ENCODE measurements at places on chromosomes 12 and 14.

DNA sequence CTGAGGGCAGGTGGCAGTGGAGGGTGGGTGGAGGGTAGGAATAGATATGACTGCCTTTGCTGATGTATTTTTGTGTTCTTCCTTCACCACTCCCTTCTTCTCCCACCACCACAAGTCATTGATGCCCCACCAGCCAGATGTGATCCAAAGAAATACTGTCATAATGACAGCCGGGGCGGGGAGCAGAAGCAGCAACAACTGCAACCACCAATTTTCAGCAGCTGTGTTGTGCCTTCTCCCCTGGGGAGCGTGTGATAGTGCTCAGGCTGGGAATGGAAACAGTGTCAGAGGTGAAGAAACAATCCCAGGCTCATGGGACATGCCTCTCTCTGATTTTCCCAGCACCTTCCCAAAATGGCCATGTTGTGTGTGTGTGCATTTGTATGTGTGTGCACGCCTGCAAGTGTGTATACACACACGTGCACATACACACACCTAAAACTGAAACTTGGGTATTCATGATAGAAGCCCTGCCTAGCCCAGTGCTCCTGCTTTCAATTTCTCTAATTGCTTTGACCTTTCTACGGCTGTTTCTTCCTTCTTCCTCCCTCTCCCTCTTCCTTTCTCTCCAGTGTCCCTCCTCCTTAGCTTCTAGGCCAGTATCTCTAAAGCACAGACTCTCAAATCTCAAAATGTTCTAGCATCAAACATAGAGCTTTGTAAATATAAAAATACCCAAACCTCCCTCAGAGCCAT, 299.2 kb upstream of the FKBP4 start:
- DNase-seq, result no peak

- no peak for DNase-seq
Observed at GRCh38 chr12:106096376-106096775, 42.4 kb downstream of the NUAK1 start.

GRCh38 chr12:3453990-3454680, 36.9 kb upstream of the PRMT8 start:
- DNase-seq, result no peak

DNA sequence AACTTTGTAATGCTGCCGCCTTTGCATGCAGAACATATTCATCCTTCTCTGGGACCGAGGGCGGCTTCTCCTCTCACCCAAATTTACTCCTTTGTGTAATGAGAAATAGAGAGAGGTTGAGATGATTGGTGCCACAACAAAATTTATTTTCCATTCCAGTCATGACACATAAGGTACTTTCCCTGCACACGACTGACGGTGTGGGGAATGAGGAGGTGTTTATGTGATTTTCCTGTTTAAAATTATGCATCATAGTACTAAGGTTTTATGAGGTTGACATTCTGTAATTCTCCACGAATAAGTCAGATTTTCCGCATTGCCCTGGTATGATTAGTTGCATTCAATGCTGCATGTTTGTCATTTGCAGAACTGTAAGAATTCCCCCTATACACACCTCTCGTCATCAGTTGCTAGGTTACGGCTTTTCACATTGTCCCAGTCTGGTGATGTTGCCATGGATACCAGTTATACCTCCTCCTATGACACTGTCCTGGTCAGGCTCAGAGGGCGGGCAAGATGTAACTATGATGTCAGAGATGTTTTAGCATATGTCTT, 23.1 kb downstream of the BICDL1 start:
- no peak for DNase-seq

GRCh38 chr14:82667006-82667405, 1133.4 kb upstream of the SEL1L start:
- DNase-seq, result no peak

DNA sequence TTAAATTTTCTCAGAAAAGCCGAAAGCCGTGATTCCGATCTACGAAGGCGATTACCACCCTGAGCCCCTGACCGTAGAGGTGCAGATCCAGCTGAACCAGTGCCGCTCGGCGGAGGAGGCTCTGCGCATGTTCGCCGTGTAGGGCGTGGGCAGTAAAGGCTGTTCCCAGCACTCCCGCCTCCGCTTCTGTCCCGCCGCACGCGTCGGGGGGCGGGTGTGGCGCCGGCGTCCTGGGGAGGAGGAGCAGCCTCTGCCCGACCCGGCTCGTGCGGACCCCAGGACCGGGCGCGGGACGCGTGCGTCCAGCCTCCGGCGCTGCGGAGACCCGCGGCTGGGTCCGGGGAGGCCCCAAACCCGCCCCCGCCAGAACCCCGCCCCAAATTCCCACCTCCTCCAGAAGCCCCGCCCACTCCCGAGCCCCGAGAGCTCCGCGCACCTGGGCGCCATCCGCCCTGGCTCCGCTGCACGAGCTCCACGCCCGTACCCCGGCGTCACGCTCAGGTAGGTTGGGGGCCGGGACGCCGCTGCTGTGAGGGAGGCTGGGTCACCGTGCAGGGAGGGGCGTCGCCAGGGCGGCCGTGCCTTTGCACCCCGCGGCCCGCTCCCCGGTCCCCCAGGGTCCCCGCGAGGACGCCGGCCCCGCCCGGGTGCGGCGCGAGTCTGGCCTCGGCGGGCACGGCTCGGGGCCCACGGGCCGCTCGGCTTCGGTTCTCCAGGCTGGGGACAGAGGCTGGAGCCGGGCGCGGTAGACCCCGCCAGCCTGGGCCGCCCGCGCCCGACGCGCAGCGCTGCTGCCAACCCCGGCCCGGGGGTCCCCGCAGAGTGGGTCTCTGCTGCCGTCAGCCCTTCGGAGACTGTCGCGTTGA, at the start of gene B3GNT4:
TSS of gene B3GNT4 (plus strand) at position 409 of the 866 bp plus-strand sequence. CDS start 910 bp downstream, outside the sequence.
- DNase-seq, result peak; percentile 79

DNA sequence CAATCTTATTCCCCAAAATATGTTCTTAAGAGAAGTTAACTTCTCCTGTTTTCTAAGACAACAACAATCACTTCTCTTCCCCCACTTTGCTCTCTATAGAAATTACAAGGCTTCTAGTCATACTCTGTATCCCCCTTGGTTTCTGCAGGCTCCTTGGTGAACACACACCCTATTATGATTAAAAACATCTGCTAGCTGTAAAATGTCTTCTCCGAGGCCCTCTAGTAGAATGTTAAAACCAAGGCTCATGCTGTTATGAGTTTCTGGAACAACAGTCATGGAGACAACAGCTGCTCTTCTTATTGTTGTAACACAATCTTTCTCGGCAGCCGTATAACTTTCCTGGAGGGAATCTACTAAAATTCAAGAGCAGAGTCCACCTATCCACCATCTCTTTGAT, 397.5 kb upstream of the CCDC196 start:
- no peak for DNase-seq

- DNase-seq, result no peak
Observed at GRCh38 chr14:104973135-104973384, 5.1 kb downstream of the AHNAK2 start.

GRCh38 chr14:89125216-89125615, 291.8 kb downstream of the FOXN3 start:
- DNase-seq, result no peak

- no peak for DNase-seq
Observed at GRCh38 chr14:105495101-105495989, 4.3 kb downstream of the TEDC1 start.

GRCh38 chr12:113198296-113198695, 12.8 kb downstream of the RITA1 start:
- no peak for DNase-seq

GRCh38 chr14:52824462-52824861, 33.1 kb upstream of the GNPNAT1 start:
- DNase-seq, result no peak

GRCh38 chr12:42326541-42327226, 717 bp downstream of the PPHLN1 start:
- DNase-seq, result peak; percentile 45

DNA sequence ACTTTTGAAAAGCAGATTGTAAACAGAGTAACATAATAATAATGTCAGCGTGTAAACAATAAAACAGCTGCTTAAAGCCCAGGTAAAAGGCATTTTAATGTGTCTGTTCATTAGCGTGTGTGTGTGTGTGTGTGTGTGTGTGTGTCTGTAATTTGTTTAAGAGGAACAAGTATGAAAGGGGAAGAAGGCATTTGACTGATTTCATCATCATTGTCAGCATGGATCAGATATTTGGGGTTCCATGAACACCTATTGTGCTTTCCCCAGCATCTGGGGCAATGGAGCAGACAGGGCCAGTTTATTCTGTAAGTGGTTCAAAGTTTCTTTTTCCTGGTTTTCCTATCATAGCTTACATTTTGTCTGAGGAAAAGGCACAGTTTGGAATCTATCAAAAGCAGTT, 28.9 kb downstream of the SLC25A21 start:
- DNase-seq, result no peak

DNA sequence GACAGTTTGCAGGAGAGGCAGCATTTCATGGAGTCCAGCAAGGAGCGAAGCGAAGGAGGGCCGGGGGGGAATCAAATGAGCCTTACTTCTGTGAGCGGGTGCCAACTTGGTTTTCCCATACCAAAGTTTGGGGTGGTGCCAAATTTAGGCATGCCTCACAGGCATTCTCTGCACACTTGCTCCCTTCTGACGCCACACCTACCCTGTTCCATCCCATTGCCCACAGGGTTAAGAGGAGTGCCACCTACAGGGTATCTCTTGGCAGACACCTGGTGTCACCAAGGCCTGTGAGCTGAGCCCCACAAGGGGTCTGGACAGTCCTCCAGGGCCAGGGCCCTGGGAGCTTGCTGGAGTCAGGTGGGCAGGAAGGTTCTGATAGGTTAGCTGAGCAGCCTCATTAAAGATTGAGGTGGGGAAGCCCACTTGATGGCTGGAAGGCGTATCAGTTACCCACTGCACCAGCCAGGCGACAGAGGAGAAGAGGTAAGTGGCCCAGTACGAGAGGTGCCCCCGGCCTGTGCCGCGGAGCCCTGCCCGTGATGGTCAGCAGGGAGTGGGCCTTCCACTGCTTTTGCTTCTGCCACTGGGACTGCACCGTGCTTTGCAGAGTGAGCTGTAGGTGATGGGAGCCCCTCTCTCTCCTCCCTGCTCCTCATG, 45.2 kb downstream of the DEGS2 start:
- no peak for DNase-seq

DNA sequence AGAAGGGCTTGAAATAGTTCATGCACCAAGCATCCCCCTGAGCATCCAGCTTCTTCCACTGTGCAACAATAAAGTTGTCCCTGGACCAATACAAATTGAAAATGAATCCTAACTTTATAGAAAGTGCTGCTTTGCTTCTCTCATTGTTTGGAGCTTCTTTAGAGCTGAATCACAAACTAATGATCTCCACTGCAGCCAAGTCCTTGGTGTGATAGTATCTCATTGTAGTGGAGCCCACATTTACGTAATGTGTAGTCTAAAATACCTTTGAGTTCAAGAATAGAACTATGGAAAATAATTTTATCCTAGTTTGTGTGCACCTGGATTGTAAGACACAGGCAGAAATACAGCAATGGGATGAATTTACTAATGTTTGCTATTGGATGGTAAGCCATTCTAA, 319.9 kb downstream of the EGLN3 start:
- DNase-seq, result no peak

DNA sequence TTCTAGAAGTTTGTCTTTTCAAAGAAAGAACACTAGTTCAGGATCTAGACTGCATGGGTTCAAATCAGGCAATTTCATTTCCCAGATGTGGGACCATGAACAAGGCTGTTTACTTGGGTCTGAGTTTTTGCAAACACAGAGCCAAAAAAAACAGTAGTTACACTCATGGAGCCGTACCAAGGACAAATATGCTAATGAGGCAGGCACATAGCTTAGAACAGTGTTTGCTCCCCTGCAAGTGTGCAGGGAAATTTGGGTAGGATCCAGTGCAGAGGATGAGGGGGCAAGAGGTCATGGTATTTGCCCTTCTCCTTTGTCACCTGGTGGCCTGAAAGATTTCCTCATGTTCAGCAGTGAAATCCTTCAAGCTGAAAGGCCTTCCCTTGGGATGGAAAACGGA, 860.4 kb downstream of the VRK1 start:
- DNase-seq, result no peak

DNA sequence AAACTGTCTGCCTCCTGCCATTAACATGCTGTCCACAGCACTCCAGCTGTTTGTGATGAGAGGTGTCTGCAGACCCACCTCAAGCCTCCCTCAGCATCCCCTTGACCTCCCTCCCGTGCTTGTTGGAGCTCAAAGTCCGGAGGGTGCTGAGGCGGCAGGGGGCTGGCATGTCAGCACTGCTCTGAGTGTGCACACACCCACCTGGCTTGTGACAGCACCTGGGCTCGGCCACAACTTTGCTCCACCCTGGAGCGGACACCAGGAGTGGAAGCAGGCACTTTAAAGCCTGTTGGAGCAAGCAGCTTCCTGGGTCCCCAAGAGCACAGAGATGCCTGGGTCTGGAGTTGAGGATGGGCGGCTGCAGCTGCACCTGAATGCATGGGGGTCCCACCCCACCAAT, 20.9 kb downstream of the SERPINA3 start:
- DNase-seq, result no peak

DNA sequence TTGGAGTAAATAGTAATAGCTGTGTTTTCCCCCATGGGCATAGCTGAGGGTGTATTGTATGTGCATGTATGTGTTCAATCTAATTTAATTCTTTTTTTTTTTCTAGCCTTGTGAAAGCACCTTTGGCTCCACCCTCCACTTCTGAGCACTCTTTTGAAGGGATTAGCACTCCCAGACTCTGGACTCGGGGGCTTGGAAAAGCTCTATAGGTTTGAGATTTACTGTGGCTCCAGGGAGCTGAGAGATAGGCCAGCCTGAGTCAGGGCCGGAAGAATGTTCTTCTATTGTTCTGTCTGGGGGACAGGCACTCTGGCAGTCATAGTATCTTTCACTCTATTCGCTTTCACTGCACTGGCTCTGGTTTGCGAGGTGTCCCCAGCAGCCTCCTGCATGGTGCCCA, 540.0 kb upstream of the TBX3 start:
- no peak for DNase-seq

- DNase-seq, result no peak
Observed at GRCh38 chr14:105497671-105498429, 6.8 kb downstream of the TEDC1 start.

- DNase-seq, result no peak
Observed at GRCh38 chr12:104498211-104498801, 41.6 kb downstream of the CHST11 start.

- DNase-seq, result peak; percentile 88
Observed at GRCh38 chr12:47949441-47950341, 13.7 kb upstream of the TMEM106C start.

DNA sequence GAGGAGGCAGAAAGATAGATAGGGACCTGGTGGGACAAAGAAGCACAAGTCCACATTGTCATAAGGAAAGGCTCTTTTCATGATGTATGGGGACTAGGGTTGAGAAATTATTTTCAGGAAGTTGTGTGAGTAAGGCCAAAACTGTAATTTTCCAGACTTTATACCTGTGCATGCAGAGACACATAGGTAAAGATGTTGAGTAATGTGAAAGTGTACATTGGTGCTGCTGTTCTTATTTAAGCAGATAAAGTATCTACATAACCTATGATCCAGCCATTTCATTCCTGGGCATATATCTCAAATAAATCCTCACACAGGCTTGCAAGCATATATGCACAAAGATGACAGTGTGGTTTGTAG, 332.2 kb downstream of the DUSP6 start:
- no peak for DNase-seq

Data from D341Med (cell line).